CD4-positive, alpha-beta T cell treated with Interleukin-1 beta for 1 hour (primary cell): ENCODE measurements at places on chromosomes 5 and 9.

- DNase-seq, result no peak
These were observed 137.5 kb downstream of the C5orf15 start for GRCh38 chr5:133830911-133831310.

DNA sequence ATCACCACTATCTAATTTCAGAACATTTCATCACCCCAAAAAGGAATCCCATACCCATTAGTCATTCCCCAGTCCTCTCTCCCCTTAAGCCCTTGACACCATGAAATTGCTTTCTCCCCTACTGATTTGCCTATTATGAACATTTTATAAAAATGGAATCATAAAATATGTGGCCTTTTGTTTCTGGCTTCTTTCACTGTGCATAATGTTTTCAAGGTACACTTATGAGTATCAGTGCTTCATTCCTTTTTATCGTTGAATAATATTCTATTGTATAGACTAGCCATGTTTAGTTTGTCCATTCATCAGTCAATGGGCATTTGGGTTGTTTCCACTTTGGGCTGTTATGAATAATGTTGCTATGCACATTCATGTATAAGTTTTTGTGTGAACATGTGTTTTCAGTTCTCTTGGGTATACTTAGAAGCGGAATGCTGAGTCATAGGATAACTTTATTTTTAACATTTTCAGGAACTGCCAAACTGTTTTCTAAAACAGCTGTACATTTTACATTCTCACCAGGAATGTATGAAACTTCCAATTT, 40.4 kb upstream of the FGF1 start:
- DNase-seq, result no peak

GRCh38 chr5:110865400-110866094, 126.7 kb downstream of the SLC25A46 start:
- no peak for DNase-seq

DNA sequence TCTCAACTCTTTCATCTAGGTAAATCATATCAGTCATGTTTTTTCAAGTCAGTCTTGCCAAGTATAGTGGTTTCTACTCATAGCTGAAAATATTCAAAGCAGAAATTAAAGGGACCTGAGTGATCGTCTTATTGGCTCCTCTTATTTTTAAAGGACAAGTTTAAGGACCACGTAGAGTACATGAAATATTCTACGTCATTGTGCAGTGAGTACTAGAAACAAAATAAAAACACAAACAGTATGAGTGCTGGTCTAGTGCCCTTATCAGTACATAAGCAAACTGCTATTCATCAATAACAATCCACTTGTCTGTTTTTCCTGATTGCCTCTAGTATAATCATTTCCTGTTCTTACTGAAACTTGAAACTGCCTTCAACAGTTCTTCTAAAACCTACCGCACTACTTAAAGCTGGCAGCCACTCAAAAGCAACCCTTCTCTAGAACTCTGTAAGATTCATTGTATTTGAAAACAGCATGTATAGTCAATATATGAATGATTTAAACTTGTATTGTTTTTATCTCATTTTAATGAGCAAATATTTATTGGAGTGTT, 853.7 kb downstream of the TAF11L14 start:
- DNase-seq, result no peak

DNA sequence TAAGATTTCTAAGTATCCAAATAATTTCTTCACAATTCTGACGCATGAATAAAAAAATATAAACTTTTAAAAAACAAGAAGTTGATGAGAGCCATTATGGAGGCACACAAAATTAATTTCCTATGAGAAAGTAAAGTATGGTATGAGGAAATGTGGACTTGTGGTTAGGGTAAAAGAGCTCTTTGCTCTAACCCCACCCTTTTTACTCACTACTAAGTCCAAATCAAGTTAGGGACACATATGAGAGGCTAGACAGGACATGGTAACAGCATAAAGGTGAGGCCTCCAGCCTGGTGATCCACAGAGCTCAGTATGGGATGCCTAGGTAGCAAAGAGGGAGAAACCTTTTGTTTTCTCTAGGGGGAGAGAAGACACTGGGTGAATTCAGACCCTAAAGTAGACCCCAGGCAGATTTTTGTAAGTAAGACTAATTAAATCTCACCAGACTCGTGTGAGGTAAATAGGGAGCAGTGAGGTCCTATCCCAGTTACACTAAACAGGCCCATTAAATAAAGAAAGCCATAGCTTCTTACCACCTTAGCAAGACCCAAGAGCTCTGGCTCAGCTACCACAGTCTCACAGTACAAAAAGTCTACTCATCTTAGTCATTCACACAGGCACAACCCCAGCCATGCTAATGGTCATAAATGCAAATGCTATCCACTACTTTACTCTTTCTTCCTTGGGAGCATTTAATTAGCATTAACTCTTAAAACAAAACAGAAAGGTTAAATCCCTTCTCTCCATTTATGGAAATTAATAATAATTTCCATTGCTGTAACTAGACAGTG, 42.6 kb downstream of the MLLT3 start:
- no peak for DNase-seq

DNA sequence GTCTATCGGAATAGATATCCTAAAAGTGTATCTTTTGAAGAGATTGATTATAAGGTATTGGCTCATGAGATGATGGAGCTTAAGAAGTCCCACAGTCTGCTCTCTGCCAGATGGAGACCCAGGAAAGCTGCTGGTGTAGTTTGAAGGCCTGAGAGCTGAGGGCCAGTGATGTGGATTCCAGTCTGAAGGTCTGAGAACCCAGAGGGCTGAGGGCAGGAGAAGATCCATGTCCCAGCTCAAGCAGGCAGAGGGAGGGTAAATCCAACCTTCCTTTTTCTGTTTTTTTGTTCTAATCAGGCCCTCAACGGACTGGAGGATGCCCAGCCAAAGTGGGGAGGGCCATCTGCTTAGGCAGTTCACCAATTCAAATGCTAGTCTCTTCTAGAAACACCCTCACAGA, 11.0 kb upstream of the ABL1 start:
- DNase-seq, result no peak

GRCh38 chr5:75322066-75322465, 15.0 kb upstream of the HMGCR start:
- DNase-seq, result no peak

DNA sequence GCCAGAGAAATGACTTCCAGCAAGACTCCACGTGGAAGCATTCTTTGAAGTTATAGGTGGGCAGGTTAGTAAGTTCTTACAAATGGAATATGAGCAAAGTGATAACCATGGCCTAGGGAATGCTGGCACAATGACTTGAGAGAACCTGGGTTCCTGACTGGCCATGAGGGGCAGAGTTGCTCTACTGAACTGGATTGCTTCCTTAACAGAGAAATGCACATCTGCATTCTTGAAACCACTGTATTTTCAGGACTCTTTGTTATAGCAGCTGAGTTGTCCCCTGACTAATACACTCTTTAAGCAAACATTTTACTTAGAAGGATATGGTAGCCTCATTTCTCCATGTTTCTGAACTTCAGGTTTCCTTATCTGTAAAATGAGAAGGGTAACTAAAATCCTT, 108.3 kb upstream of the GNA14 start:
- no peak for DNase-seq

- no peak for DNase-seq
These were observed 585.3 kb downstream of the EBF1 start for GRCh38 chr5:158514319-158514985.

DNA sequence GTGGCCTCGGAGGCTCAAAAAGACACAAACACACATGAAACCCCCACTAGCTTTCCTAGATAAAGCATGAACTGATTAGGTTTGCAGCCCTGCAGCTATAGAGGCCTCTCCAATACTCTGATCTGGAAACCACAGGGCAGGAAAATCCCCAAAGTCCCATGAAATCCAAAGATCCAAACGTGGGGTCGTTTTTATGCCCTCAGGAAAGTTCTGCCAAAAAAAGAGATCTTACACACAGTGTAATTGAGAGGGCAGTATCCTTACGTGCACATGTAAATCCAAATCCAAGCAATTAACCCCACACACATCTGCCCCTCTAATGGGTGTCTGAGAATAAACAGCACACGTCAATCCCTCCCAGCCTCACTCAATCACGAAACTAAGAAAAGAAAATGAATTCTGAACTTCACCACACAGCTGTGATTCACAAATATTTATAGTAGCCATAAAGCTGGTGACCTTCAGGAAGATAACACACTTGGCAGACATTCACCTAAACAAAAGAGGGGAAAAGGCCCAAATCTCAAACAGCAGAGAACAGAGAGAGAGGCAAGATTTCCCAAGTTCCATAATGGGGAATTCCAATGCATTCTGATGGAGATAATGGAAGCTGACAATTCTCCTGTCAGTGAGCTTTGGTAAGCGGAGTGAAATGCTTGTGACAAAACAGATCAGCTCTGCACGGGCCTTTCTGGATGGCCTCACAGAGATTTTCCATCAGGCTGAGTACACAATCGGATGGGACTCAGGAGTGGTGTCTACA, 114.2 kb downstream of the SEMA5A start:
- DNase-seq, result no peak

- DNase-seq, result no peak
These were observed 140.4 kb downstream of the PSAT1 start for GRCh38 chr9:78437296-78437695.

- DNase-seq, result no peak
These were observed 173.1 kb upstream of the PAPPA start for GRCh38 chr9:115980502-115980901.

DNA sequence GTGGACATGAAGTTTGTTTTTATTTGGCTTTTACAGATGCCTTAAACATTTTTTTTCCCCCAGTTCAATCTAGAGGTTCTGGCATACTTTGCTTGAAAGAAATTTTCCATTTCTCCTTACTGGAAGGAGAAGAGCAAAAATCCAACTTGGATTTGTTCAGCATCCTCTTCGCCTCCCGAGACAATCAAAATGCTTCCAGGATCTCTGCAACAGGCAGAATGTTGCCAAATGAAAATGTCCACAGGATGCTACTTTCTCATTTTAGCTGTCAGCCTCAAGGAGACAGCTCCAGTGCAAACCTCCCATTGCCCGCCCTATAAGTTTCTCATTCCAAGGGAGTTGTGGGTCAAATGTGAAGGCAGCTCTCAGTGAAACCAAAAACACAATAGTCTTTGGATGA, 1972.1 kb downstream of the MAT2B start:
- DNase-seq, result no peak

DNA sequence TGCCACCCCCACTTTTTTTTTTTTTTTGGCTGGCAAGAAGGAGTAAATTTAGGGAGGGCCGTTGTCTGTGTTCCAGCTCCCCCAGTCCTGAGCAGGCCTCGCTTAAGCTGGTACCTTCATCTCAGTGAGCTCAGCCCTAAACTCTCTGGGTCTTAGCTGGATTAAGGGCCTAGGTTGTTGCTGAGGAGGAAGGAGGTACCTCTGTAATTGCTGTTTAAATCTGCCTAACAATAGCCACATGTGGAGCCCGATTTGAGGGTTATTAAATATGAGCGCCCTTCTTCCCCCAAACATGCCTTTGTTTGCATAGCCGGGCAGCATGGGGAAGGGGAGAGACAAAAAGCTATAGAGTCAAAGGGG, 179.0 kb upstream of the PITX1 start:
- no peak for DNase-seq

DNA sequence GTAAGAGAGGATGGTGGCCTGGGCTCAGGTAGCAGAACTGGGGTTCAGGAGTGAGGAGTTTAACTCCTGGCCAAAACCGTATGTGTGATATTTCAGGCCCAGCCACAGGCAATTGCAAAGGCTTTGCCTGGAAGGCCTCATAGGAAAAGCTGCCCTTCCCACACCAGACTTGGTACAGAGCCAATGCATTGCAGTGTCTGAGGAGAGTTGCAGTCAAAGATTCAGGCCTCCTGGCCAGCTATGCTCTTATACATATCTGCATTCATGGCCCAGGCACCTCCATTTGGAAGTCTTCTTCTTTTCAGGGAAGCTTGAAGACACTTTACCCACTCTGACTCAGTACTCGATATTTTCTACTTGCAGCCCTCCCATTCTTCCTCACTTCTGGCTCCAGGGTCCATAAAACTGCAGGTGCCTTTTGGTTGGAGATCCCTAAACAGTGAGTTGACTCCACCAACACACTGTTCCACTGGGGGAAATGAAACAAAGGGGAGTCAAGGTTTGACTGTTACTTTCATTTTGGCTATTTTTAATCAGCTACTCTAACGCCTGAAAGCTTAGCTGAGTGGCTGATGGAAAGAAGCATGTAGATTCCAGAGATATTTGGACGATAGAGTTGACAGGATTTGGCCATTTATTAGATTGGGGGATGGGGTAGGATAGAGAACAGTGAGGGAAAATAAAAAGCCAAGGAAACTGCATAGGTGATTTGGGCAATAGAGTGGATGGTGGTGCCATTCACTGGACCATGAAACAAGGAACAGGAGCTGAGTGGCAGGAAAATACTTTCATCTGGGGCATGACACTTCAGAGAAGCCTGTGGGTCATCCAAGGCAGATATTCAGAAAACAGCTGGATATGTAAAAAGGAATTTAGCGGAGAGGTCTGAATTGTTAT, 30.6 kb upstream of the IL33 start:
- no peak for DNase-seq

- no peak for DNase-seq
These were observed 27.9 kb upstream of the IL31RA start for GRCh38 chr5:55823151-55823796.

GRCh38 chr5:122507581-122507980, 195.5 kb downstream of the SNCAIP start:
- no peak for DNase-seq

DNA sequence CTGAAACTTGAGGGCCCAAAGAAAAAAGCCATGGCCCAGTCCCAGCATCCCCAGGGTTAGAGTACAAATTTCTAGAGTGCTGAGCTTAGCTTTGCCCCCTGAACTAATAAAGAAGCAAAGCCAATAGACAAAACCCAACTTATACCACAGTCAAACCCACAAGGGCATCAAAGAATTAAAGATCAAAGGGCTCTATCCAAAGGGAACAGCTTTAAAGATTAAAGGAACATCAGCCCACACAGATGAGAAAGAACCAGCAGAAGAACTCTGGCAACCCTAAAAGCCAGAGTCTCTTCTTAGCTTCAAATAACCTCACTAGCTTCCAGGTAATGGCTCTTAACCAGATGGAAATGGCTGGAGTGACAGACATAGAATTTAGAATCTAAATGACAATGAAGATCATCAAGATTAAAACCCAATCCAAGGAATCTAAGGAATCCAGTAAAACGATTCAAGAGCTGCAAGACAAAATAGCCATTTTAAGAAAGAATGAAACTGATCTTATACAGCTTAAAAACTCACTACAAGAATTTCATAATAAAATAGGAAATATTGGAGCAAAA, 93.9 kb downstream of the YIPF5 start:
- DNase-seq, result no peak

GRCh38 chr5:132344775-132345514, 24.6 kb upstream of the SLC22A5 start:
- DNase-seq, result no peak

- DNase-seq, result no peak
These were observed 260.7 kb downstream of the CHSY3 start for GRCh38 chr5:130164966-130165365.

DNA sequence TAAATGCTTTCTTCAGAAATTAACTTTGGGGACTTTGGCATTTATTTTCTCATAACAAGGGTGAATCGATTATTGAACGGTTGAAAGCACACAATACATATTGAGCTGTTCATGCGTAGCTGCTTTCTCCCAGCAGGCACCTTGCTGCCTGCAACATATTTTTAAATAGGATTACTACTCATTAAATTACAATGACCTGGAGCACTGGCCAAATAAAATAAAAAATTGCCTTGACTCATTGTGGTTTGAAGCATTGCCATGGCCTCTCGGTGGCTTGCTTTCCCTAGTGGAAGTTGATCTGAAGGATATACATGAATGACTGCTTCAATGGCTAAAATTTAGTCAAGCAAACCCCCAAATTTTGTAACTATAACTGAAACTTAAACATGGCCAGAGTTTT, 181.6 kb upstream of the NUDT12 start:
- no peak for DNase-seq

- DNase-seq, result no peak
These were observed 78.6 kb upstream of the GDNF start for GRCh38 chr5:37918424-37918823.
